ENCODE measurements at places on chromosomes 5 and 9.

GRCh38 chr5:109399092-109399759, 10.5 kb downstream of the PJA2 start:
- DNase-seq, result no peak

DNA sequence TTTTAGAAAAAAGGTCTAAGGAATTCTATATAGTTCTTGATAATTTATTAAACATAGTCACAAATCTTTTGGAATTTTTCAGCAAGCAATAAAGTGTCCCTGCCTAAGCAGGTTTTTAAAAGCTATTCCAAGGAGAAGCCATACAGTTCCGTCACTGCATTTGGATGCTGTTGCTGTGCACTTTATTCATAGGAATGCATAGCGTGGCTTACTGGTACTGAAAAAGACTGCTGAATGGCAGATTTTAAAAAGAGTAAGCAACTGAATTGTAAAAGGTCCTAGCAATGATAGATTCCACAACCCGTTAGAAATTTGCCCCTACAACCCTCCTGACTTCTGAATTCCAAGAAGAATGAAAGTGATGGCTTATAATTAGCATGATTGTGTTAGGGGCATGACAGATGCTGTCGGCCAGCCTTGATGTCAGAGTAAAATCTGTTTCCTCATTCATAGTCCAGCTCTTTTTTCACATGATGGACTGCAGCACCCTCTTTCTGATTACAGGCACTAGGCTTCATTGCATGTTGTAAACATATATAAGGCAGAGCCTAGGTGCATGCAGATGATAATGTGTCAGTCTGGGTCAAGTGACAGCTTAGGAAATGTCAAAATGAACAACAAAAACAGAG, 227.0 kb downstream of the PDE4D start:
- DNase-seq, result no peak

DNA sequence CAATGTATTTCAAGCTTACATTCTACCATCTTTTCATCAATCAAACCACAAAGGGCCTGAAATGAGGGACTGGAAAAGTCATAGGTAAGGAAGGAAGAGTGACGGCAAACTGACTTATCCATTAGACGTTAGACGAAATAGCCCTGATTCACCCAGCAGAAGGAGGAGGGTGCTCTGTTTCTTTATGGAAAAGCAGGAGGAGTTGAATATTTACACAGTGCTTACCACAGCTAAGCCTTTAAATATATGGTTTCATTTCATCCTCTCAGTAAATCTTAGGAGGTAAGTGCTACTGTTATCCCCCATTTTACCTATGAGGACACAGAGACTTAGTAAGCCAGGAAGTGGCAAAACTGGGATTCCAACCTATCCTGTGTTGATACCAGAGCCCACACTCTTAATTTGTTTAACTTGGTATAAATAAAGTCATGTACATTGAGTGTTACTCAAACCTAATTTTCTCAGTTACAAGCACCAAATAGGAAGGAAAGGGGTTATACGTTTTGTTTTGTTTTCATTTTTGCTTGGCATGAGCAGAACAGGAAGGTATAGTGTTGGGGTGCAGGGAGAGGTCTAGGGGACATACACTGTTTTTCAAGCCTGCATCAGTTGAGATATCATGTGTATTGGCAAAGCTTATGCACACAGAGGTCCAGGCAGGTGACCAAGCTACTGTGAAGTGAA, 98.1 kb upstream of the IFNK start:
- no peak for DNase-seq

GRCh38 chr5:5105531-5105930, 34.6 kb upstream of the ADAMTS16 start:
- DNase-seq, result no peak

- DNase-seq, result no peak
Observed at GRCh38 chr9:18359335-18359734, 114.6 kb upstream of the ADAMTSL1 start.

- DNase-seq, result no peak
Observed at GRCh38 chr9:92737216-92737606, 27.4 kb downstream of the BICD2 start.

DNA sequence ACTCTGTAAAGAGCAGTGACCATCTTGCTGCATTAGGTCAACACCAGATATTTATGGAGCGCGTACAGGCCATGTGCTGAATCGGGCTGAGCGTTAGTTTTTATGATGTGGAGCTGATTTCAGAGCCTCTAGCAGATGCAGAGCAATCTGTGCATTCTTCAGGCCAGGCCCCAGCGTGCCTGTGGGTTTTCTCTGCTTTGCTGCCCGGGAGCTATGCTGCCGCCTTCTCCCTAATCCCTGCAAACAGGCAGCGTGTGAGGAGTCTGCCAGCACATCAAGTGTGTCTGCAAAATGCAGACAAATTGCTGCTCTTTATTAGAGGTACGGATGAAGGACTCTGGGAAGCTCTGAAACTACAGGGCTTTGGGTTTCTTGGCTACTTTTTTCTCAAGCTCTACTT, 170.0 kb downstream of the NTRK2 start:
- DNase-seq, result no peak

- DNase-seq, result no peak
Observed at GRCh38 chr5:133916914-133917313, 51.5 kb downstream of the C5orf15 start.

- no peak for DNase-seq
Observed at GRCh38 chr5:159850160-159850559, 66.1 kb upstream of the ADRA1B start.

GRCh38 chr5:14213253-14213652, 70.1 kb downstream of the TRIO start:
- DNase-seq, result no peak

DNA sequence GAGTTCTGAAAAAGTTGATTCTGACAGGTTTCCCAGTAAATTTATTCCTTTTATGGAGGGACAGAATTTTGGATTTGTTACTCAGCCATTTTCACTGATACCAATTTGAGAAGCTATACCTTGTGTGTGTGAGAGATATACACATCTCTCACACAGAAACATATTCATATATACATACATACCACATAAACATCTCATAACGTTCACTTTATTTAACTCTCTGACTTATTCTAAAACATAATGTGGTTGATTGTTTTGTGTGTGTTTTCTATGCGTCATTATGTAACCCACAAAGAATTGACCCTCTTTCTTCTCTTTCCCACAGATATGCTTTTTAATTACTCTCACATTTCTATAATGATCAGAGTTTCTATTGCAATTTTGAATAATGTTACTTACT, 570.8 kb upstream of the TLE4 start:
- DNase-seq, result no peak

DNA sequence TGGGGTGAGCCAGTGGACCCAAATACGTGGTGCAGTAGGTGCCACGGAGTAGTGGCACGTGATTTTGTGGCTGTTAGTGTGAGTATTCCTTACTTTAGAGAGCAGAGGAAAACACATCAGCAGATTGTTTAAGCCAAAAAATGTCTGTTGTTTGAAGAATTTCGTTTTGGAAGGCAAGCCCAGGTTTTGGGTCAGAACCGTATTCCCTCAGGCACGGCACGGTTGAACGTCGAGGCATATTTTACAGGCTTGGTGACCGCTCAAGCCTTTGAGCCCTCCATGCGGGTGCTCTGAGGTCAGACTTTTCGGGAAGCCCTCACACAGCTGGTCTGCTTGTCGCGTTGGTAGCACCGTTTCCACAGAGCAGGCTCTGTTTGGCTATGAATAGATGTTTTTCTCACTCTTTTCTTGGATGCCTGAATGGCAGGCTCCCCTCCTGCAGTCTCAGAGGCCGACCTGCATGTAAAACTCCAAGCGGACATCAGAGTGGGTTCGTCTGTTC, 27.2 kb downstream of the NEK6 start:
- no peak for DNase-seq

GRCh38 chr5:12016159-12016746, 112.0 kb upstream of the CTNND2 start:
- DNase-seq, result no peak

DNA sequence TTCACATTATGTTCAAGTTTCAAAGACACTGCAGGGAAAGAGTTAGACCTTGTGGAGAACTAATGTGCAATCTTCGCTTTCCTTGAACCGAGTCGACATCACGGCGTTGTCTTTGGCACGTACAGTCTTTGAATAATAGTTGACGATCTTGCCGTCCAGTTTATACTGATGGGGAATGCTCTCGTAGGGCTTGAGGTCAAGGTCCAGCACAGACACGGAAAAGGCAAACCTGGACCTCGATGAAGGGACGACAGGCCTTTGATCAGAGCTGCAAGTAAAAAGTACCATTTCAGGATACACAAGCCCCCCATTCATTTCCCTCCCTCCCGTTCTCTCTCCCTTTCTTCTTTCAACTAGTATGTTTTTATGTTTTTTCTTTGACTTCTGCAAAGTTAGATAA, 54.1 kb downstream of the IPPK start:
- no peak for DNase-seq

- no peak for DNase-seq
Observed at GRCh38 chr9:18905028-18905882, 127.8 kb downstream of the SAXO1 start.

- DNase-seq, result no peak
Observed at GRCh38 chr5:178210686-178211085, 6.4 kb downstream of the HNRNPAB start.

DNA sequence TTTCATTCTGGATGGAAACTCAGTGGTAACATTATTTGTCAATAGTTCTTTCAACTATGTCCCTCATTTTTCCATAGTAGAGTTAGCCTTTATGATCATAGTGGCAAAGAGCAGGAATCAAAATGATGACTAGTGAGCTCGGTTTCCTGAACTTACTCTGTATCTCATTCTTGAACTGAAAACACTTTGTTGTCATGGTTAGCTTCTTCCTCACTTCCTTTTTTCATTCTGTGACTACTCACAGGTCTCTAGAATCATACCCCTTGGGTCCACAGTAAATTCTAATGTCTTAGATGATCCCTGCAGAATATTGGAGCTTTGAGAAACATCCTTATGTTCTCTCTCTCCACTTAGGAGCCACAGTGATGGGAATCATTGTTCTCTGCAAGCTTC, 29.4 kb upstream of the RECK start:
- no peak for DNase-seq

DNA sequence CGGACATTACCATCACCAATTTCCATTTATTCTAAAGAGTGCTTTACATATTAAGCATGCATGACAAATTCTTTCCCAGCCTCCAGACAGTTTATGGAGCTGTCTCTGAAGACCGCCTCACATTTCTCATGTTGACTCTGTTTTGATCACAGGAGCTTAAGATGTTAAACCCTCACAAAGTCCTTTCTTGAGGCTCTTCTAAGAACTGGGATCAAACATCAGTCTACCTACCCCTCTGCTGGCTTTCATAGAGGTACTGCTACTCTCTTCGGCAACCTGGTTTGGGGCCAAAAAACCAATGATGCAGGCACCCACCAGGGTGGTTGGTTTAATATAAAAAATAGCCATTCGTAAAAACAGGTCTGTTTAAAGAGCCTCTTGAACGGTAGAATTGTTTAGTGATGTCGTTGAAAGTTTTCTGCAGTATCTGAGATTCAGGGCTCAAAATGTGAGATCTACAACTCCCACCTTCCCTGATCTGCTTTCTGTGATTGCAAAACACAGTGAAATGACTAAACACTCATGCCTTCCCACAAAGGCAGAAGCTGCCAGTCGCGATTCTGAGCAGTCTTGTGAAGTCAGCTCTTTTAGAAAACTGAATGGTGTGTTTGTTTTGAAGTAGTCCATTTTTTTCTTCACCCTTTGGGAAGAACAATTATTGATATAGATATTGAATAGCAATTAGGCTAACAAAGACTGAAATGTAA, 3.5 kb downstream of the RXFP3 start:
- no peak for DNase-seq

- DNase-seq, result no peak
Observed at GRCh38 chr9:120393386-120394057, 186.4 kb downstream of the CDK5RAP2 start.

DNA sequence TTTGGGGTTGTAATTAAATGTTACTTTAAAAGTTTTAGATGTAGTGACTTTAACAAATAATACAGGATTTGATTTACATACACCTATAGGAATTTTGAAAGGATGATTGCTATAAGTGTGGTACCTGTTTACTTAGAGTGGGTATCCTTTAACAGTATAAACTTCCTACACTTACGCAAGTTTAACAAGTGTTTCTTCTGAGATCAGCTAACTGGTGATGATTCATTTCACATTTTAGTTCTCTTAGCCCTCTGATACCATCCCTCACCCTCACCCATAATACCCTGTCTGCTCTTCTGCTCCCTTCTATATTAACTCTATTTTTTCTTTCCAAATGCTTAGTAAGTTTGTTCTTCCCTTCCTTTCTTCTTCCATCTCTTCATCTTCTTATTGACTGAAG, 197.9 kb downstream of the GDNF start:
- no peak for DNase-seq

GRCh38 chr9:121301881-121302286, 33.9 kb downstream of the GSN start:
- DNase-seq, result no peak

- DNase-seq, result no peak
Observed at GRCh38 chr5:140336388-140336787, 10.0 kb downstream of the HBEGF start.

GRCh38 chr9:104866191-104866590, 61.8 kb downstream of the ABCA1 start:
- no peak for DNase-seq

GRCh38 chr9:107169796-107170195, 113.3 kb upstream of the RAD23B start:
- DNase-seq, result no peak

GRCh38 chr5:169065400-169065799, 235.5 kb downstream of the SLIT3 start:
- DNase-seq, result no peak

- DNase-seq, result no peak
Observed at GRCh38 chr5:5343568-5343967, 78.9 kb upstream of the ICE1 start.

DNA sequence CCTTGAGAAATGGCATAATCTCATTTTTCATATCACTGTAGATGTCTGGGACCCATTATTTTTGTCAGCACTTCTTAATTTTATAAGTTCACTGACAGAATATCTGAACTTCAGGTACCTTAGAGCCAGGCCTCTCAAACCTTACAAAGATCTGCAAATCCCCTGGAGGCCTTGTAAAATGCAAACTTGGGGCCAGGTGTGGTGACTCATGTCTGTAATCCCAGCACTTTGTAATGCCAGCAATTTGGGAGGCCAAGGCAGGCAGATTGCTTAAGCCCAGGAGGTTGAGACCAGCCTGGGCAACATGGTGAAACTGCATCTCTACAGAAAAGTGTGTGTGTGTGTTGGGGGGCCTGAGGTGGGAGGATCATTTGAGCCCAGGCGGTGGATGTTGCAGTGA, 30.8 kb downstream of the RASGRF2 start:
- no peak for DNase-seq

DNA sequence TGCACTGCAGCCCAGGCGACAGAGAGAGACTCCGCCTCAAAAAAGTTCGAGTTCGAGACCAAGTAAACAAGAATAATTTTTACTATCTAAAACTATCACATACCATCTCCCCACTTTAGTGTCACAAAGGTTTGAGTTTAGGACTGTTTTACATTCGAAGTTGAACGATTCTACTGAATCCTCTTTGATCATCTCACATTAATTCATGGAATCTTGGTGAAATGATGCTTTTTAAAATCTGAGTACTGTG, 715 bp upstream of the RPS6 start:
- no peak for DNase-seq

DNA sequence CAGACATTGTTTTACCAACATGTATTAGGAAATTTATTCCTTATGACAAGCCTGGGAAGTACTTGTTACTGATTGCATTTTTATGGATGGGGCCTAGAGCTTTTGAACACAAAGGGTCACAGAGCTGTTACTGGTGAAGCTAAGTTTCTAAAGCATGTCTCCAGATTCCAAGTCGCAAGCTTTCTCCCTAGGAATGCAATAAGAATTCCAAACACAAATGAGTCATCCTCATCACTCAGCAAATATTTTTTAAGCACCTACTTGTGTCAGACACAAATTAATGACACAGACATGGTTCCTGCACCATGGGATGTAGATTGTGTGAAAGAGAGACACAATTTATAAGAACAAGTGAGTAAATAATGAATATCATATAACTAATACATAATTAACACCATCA, 11.0 kb upstream of the SH3RF2 start:
- DNase-seq, result no peak
